Astrocyte (in vitro differentiated cells and primary cell): ENCODE measurements at places on chromosomes 6 and 20. TPM values are rescaled to one million over a fixed set of nuclear protein-coding genes. Genes with fewer than 3 reads are reported as not detected.

HLA-DOB gene
- 0.20 and 0.79 TPM in 2 replicates for total RNA-seq

MRAP2 gene
- total RNA-seq: 0.12 and 0.20 TPM in 2 replicates

ECT2L gene
- total RNA-seq: not detected in 2 replicates

HMGCLL1 gene
- 0.24 and 0.30 TPM in 2 replicates for total RNA-seq

RPN2 gene
- total RNA-seq: 259 and 290 TPM in 2 replicates

RNGTT gene
- total RNA-seq: 16.0 and 16.4 TPM in 2 replicates

LRFN2 gene
- 0.32 and 0.94 TPM in 2 replicates for total RNA-seq

FLRT3 gene
- total RNA-seq: 6.9 and 14.6 TPM in 2 replicates
